ENCODE measurements at places on chromosomes 16 and 17.

DNA sequence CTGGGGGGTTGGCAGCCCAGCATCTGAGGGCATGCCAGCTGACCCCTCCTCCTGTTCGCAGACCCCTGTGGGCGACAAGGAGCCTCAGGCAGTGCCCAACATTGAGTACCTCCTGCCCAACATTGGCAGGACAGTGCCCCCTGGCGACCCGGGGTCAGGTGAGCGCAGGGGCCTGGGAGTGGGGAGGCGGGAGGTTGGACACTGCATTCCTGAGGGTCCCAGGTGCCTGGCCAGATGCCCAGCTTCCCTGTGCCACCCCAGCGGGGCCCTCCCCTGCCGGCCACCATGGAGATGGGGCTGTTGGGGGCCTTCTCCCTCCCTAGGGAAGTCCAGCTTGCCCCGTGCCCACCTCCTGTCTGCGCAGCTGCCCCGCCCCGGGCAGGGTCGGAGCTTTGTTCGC lies 70.1 kb downstream of the ARHGAP23 start:
- no peak for DNase-seq

GRCh38 chr16:81586417-81586816 lies 141.8 kb downstream of the CMIP start:
- no peak for DNase-seq

DNA sequence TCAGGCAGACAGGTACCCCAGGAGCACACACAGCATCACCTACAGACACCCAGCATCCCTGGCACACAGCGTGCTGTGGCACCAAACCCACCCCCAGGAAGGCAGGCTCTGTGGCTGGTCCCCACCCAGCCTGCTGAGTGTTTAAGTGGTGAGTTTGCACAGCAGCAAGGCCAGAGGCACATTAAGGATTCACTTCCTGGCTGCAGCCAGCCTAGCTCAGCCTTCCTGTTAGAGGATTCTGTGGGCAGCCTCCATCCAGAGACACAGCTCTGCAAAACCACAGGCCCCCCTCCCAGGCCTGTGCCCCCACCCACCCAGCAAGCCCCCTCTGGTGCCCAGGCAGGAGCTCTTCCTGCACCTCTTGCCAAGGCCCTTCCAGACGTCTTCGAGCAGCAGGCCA lies 36.1 kb upstream of the PHB1 start:
- no peak for DNase-seq

GRCh38 chr17:5354886-5355415 lies 64.5 kb downstream of the NUP88 start:
- no peak for DNase-seq

DNA sequence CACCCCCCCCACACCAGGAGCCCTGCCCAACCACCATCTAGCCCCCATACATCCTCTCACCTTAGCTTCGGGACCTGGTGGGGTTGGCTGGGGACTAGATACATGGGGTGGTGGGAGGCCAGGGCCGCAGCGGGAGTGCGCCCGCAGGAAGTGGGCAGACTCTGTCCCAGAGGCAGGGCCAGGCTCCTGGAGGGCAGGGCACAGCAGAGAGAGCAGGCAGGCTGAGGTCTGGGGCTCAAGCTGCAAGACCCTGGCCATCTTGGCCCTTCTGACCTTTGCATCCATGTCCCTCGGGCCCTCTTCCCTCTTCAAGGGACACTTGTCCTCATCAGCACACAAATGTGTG lies 2.7 kb downstream of the ENKD1 start:
- DNase-seq: no peak

GRCh38 chr17:260031-260791 lies 78.8 kb upstream of the DOC2B start:
- DNase-seq: no peak

- no peak for DNase-seq
These were observed 13.3 kb downstream of the CAVIN1 start for GRCh38 chr17:42409523-42410318.

DNA sequence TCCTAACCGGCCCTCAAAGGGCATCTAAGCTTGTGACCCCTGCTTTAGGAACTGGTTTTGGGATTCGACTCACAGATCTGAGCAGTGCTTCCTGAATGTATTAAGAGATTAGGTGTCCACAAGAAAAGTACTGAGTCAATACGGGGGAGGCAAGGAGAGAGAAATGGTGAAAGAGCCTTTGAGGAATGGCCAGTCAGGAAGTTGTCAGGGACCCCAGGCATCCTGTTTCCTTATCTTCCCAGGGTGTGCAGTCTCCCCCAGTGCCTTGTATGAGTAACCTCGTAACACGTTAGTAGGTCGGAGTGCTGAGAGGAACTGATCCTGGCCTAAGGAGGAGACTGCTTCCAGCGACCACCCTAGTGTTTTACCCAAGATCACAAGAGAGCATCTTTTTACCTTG lies 16.4 kb upstream of the TMED6 start:
- DNase-seq: no peak

GRCh38 chr17:62119373-62119772 lies 54.3 kb upstream of the MED13 start:
- DNase-seq: no peak

DNA sequence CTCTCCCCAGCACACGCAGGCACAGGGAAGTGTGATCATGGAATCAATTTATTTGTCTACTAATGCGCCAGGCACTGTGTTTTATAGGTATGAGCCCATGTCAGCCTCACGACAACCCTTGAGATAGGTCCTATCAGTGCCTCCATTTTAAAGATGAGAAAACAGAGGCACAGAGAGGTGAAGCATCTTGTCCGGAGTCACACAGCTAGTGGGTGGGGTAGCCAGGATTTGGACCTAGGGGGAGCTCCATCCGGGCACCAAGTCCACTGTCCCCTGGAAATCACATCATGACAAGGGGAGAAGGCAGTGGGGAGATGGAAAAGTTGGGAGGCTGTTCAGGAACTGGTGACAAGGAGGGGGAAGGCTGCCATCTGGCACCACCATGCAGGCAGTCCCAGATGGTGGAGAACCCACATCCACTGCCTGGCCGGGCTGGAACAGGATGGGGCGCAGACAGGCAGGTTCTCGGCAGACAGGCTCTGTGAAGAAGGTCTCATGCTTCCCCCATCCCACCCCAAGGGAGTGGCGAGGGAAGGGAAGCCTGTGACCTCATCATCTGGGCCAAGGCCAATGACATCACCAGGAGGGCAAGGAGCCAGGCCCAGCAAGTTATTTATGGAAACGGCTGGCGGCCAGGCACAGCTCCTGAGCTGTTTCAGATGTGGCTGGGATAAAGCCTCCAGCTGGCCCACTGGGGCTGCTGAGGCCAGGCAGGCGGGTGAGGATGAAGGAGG lies 126.0 kb upstream of the SDK2 start:
- no peak for DNase-seq

DNA sequence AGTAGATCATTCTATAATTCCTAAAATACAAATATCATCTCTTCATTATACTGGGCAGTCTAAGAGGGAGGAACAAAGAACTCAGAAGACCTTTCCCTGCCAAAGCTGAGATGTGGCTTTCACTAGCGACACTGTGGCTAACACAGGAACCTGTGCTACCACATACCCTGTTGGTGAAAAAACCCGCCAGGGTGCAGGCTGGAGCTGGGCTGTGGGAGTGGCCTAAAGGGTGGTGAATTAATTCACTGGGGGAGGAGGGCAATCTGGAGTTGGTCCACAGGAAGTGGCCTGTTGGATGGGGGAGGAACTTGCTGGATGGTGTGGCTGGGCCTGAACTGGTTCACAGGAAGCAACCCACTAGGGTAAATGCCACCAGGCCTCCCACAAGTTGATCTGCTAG lies 7.4 kb downstream of the ZNF594 start:
- DNase-seq: peak; percentile 77

GRCh38 chr16:56268799-56269198 lies 77.5 kb downstream of the GNAO1 start:
- no peak for DNase-seq

DNA sequence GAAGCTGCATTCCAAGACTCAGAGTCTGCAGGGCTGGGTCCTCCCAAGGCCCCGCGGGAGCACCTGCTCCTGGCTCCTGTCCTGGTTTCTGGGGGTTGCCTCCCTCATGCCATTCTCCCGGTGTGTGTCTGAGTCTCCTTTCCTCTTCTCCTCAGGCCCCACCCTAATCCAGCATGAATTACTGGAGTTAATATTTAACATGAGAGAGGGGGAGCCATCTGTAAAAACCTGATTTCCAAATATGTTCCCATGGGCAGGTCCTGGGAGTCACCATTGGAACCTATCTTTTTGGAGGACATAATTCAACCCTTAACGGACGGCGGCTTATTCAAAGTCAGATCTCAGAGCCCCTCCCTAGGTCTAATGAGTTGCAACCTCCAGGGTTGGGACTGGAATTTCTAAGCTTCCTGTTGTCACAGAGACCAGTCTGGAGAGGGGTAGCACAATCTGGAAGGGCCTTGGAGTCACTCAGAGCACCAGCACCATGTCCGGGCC lies 5.4 kb downstream of the C17orf99 start:
- DNase-seq: no peak

GRCh38 chr17:40825599-40825998 lies 3.2 kb upstream of the KRT10 start:
- no peak for DNase-seq

GRCh38 chr17:40315678-40316570 lies 6.9 kb downstream of the RARA start:
- DNase-seq: no peak

GRCh38 chr16:79997257-79997656 lies 396.7 kb upstream of the MAF start:
- no peak for DNase-seq

- DNase-seq: no peak
These were observed 855 bp downstream of the TUFM start for GRCh38 chr16:28845293-28845692.

GRCh38 chr16:49860593-49860992 lies 4.7 kb upstream of the ZNF423 start:
- no peak for DNase-seq

DNA sequence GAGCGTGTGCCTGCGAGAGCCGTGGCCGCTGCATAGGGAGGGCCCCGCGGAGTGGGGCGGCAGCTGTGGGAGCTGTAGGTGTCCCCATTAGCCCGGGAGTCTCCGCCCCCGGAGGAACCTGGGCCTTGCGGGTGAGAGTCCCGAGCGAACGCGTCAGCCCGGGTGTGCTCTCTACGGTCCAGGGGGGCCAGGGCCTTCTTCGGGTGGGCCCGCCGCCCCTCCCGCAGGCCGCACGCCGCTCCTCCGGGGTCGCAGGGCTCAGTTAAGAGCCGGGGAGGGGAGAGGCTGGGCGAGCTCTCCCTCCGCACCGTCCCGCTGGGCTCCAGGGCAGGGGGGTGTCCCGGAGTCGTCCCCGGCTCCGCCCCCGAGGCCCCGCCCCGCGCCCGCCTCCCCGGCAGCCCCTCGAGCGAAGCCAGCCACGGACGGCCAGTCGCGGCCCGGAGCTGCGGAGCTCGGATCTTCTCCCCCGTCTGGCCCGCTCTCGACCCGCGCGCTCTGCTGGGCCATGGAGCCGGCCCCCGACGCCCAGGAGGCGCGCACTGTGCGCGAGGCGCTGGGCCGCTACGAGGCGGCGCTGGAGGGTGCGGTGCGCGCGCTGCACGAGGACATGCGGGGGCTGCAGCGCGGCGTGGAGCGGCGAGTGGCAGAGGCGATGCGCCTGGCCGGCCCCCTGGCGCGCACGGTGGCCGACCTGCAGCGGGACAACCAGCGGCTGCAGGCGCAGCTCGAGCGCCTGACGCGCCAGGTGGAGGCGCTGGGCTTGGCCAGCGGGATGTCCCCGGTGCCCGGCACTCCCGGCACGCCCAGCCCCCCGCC lies at the start of gene SMTNL2:
SMTNL2 (plus strand) TSS at position 429 of the 816 bp plus-strand sequence; CDS start at position 506, 77 bp downstream.
- no peak for DNase-seq

GRCh38 chr16:50234771-50235556 lies 31.4 kb upstream of the ADCY7 start:
- DNase-seq: no peak

DNA sequence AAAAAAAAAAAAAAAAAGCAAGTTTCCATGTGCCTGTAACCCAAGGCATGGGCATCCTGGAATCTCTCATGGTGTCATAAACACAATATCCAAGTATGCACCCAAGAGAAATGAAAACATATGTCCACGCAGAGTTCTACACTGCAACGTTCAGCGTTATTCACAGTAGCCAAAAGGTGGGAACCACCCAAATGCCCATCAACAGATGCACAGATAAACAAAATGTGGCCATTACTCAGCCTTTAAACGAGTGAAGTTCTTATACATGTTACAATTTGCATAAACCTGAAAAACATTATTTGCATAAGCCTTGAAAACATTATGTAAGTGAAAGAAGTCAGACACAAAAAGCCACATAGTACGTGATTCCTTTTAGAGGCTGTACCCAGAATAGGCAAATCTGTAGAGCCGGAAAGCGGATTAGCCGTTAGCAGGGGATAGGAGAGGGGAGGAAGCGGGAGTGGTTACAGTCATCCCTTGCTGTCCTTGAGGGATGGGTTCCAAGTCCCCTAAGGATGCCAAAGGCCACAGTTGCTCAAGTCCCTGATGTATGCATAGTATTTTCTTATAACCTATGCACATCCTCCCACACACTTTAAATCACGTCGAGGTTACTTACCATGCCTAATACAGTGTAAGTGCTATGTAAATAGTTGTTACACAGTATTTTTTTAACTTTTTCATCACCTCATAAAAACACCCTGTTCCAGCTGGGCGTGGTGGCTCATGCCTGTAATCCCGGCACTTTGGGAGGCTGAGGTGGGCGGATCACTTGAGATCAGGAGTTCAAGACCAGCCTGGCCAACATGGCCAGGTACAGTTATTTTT lies 47.3 kb upstream of the DNAH17 start:
- no peak for DNase-seq

GRCh38 chr17:18102640-18103039 lies 5.9 kb upstream of the MYO15A start:
- no peak for DNase-seq

- no peak for DNase-seq
These were observed 87.0 kb downstream of the CBLN1 start for GRCh38 chr16:49194537-49195236.

- no peak for DNase-seq
These were observed 200.7 kb downstream of the CCDC182 start for GRCh38 chr17:57544401-57544800.

DNA sequence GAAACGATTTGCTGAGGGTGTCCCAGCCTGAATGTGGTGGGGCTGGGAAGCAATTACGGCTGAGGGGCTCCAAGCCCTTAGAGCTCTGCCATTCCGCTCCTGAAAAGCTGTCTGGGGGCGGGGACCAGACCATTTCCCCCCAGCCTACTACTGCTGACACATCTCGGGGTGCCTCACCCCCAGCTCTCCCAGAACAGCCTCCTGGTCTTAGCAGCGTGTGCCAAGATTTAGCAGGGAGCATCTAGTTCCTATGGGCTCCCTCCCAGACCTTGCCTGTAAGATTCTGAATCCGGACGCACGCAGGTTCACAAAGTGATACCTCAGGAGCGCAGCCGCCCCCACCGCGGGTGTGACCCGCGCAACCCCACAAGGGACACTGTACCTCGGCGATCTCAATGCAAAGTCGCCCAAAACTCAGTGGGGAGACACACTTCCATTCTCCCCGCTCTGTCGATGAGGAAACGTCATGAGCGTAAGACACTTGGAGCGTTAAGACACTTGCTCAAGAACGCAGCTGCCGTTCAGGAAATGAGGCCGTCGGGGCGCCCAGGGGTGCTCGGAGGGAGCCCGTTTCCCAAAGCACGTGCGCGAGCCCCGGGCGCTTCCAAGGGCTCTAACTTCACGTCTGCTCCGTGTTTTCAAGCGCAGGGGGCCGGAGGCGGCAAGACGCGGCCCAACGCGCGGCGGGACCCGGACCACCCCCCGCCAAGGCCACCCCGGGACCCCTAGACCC lies 629 bp downstream of the GEMIN4 start:
- peak; percentile 60 for DNase-seq

GRCh38 chr17:75266316-75267152 lies 4.5 kb downstream of the MIF4GD start:
- DNase-seq: no peak
